C1 segment of cervical spinal cord (tissue), 14 donors: ENCODE measurements at places on chromosomes 7 and 10.

- DNase-seq: no peak
Observed at GRCh38 chr10:126658928-126659327, 11.6 kb downstream of the C10orf90 start.

DNA sequence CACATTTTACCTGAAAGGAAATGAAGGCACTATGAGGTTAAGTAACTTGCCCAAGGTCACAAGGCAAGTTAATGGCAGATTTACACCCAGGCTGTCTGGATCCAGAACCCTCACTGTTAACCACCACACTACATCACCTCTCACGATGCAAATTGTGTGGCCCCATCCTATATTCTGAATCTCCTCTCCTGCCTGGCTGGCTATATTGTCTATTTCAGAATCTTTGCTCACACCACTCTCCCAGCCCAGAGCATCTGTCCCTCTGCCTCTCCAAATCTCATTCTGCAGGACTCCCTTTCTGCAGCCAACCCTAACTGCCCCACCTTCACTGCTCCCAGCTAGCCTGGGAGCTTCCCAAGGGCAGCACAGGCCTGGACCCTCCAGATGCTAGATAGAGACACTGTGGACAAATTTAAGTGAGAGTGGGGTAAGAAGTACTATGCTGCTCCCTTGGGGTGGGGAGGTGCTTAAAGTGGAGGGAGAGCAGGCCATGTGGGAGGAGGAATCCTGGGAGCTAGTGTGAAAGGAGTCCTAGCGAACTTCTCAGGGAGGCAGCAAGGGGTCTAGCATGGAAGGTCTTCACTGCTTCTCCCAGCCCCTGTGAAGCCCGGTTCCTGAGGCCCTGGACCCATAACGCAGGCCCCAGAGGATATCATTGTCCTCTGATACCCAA, 786 bp downstream of the CUEDC2 start:
- DNase-seq: no peak

GRCh38 chr7:138338361-138338760, 121.7 kb upstream of the TRIM24 start:
- DNase-seq: no peak

DNA sequence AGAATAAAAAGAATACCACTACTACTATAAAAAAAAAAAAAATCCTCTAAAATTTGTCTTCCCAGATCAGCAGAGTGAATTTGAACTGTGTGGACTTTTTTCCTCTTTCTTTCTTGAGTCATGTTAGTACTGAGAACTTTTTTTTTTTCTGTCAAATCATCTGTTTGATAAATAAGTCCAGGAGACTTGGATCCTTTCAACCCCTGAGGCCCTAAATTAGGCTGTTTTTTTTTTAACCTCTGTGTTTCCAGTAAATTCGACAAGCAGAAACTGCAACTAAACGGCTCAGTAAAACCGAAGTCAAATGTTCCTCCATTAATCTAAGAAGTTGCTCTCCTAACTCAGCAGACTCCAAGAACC, 2.7 kb downstream of the MAP3K8 start:
- no peak for DNase-seq

DNA sequence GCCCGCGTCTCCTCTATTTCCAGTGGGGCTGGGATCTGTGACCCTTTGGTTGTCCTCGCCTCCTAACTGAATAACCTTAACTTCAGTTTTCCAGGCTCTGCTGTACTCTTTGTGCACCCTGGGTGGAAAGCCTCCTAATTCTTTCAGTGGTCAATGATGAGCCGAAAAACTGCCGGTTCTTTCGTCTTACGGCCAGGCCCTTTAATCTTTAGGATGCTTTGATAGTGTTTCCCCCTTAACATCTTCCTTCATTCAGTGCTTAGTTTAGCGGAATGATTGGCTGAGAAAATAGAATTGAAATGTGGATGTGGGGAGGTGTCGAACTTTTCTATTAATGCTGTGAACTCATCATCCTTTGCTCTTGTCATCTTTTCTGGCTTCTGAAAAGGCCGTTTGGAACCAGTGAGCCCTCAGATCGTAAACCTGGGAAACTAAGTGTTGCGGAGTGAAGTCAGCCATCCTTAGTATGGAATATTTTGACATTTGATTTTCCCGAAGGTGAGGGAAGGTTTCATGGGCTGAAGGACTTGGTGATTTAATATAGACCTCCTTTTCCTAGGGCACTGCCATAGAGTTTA, 847 bp downstream of the GARS1 start:
- DNase-seq: no peak

DNA sequence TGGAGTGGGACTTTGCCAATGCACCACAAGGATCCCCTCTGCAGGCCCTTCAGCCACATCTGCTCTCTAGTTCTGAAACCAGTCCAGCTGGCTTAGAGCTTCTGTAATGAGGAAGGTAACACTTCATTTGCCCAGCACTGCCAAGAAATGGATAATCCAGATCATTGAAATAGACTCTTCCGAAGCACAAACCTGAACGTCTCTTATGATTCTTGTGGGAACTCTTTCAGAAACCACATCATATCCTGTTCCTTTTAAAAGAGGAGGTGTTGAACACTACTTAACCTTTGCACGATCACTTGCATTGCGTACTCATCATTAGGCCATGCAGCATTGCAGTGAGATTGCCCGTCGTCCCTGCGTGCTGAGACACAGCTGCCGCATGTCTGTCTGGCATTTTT, 25.8 kb upstream of the PLPP4 start:
- DNase-seq: no peak

- no peak for DNase-seq
Observed at GRCh38 chr7:13032084-13032483, 344.7 kb downstream of the ARL4A start.

- DNase-seq: no peak
Observed at GRCh38 chr10:48343106-48343505, 36.6 kb downstream of the MAPK8 start.
